Placental epithelial cell (primary cell): ENCODE measurements at places on chromosomes 4 and X. TPM values are rescaled to one million over a fixed set of nuclear protein-coding genes. Genes with fewer than 3 reads are reported as not detected.

TMPRSS11A gene
- total RNA-seq: not detected in 2 replicates

ATP1B4 gene
- total RNA-seq: 0.11 TPM in 1 of 2 replicates, not detected in the other

HTN1 gene
- not detected in 2 replicates for total RNA-seq

ALAS2 gene
- total RNA-seq: not detected in 2 replicates

TMEM35A gene
- total RNA-seq: not detected in 2 replicates

SMR3B gene
- total RNA-seq: not detected in 2 replicates

IL1RAPL1 gene
- under 0.01 TPM in 1 of 2 replicates, not detected in the other for total RNA-seq

PFKFB1 gene
- total RNA-seq: 0.22 and 0.39 TPM in 2 replicates
